ENCODE measurements at places on chromosomes 7 and 10. TPM values are rescaled to one million over a fixed set of nuclear protein-coding genes. Genes with fewer than 3 reads are reported as not detected.

Gene FAM180A
- total RNA-seq = 0.59 TPM

Gene EBF3
- 0.12 TPM for total RNA-seq

Gene COL26A1
- total RNA-seq = 0.27 TPM

Gene LRRC18
- not detected for total RNA-seq

Gene SPDYE1
- not detected for total RNA-seq

Gene RBM20
- total RNA-seq = 2.0 TPM

Gene ABLIM1
- 96.2 TPM for total RNA-seq

Gene WNT8B
- total RNA-seq = not detected

Gene EPDR1
- total RNA-seq = 8.0 TPM

- no peak for DNase-seq
Observed at GRCh38 chr10:62620491-62620890, 184.0 kb upstream of the ADO start.

- peak; percentile 21 for DNase-seq
Observed at GRCh38 chr10:43255634-43256431, 11.0 kb downstream of the RASGEF1A start.

DNA sequence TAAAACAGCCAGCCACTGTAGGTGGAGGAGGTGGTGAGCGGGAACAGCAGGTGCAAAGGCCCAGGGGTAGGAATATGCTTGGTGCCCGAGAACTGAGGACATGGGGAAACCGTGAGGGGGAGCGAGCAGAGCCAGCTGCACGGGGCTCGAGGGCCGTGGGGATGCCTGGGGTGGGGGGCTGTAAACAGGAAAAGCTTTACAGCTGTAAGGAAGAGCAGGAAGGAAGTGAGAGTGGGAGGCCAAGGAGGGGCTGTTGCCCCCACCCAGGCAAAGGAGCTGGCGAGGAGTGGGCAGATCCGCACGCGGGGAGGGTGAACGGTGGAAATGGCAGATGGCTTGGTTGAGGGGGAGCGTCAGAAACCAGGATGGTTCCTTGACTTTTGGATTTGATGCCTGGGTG is 34.4 kb downstream of the ZMIZ1 start:
- no peak for DNase-seq

DNA sequence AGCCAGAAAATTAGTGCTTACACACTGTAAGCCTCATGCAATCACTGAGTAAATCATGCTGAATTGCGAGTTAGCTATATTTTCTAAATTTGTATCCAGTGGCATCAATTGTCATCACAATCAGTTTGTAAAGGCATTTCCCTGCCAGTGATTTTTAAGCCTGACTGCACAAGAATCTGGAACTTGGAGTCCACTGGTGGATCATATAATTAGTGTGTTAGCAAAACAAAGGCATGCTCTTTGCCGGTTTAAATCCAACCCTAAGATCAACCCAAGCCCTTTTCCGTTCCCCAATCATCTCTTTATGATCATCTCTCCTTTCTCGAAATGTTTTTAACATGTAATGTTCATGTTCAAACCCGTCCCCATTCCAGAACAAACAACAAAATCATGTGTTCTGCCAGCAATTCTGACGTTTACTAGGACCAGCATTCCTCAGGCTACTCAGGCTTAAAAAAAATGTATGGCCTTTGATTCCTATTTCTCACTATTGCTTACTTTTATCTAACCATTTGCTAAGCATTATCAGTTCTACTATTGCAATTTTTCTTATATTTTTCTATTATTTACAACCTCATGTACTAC is 649.2 kb downstream of the SORCS1 start:
- DNase-seq = no peak

DNA sequence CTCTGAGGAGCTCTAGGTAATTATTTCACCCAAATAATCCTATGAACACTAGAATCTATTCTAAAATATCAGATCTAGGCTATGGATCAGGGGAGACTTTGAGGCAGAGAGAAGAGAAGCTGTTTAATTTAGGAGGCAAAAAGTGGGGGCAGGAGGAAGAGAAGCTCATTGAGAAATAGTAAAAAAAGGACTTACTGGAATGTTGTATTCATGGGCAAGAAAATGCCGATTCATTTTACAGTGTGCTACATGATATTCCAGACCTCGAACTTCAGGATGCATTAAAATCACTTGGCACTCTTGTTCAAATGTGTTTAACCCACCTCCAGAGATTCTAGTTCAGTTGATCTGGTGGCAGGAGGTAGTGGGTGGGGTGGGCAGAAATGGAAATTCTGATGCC is 109.5 kb upstream of the ITGB1 start:
- no peak for DNase-seq

DNA sequence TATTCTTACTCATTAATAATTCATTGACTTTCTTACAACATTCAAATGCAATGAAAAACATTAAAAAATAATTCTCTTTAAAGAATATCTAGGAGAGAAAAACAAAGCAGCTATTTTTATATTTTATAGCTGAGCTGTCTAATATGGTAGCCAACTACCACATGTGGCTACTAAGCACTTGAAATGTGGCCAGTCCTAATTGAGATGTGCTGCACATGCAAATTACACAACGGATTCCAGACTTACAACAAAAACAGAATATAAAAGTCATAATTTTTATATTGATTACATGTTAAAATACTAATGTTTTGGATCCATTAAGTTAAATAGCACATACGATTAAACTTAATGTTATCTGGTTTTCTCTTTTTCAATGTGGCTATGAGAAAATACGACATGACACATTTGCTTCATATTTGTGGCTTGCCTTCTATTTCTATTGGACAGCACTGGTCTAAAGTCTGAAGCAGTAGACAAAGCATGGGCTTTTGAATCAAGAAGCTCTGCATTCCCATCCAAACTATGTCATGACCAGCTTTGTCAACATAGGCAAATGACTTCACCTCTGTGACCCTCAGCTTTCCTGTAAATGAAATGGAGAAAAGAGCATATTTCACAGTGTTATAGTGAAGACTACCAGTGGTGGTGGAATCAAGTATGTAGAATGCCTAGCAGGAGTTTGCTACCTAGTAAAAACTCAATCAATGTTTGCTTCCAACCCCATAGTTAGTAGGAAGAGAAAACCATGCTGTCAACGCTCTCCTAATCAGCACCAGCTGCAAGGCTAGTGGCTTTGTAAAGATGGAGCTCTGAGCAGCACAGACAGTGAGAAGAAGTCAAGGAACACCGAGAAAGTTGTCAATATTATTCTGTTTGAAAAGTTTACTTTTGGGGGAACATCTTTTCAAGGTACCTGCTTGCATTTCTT is 37.1 kb upstream of the GDF10 start:
- no peak for DNase-seq

GRCh38 chr10:117884093-117884492 is 162.6 kb downstream of the RAB11FIP2 start:
- DNase-seq = no peak

DNA sequence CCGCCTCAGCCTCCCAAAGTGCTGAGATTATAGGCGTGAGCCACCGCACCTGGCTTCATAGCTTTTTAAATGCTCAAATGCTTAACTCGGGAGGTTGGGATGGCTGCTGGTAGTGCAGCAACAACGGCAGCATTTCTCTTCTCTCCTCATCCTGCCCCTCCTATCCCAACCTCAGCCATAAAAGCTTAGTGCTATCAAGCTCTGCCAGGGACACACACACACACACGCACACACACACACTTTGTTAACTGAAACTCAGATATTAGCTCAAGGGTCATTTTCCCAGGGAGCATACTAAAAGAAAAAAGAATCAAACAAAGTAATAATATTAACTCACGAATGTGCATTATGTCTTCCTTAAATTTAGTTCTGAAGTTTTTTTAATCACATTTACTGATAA is 63.0 kb upstream of the HPS1 start:
- no peak for DNase-seq

DNA sequence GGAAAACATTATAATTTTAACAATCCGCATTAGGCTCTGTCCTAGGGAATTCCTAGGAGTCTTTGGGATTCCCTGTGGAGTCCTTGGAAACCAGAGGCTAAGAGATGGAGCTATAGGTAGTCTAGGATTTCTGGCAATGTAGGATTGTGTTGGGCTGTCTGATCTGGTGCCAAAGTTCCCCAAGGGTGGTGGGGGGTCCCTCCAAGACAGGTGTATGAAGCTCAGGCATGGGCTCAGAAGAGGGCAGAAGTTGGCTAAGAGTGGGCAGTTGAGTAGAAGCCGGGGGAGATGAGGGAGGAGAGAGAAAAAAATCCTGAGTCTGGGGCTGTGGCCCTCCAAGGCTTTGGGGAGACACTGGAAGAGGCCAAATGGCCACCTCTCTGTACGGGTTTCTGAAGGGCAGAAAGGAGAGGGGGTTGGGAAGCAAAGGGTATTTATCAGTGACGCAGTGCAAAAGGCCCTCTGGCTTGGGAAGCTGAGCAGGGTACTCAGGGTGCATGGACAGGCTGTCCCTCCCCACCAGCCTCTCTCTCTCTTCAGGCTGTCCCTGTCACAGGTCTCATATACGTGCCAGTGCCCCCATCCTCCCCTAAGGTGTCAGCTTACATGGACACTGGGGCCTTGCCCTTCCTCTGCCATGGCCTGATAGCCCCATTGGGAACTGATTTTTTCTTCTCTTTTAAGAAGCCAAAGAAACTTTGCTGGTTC is 929 bp downstream of the HOXA6 start:
- no peak for DNase-seq

GRCh38 chr10:60963441-60964256 is 19.7 kb upstream of the RHOBTB1 start:
- no peak for DNase-seq

DNA sequence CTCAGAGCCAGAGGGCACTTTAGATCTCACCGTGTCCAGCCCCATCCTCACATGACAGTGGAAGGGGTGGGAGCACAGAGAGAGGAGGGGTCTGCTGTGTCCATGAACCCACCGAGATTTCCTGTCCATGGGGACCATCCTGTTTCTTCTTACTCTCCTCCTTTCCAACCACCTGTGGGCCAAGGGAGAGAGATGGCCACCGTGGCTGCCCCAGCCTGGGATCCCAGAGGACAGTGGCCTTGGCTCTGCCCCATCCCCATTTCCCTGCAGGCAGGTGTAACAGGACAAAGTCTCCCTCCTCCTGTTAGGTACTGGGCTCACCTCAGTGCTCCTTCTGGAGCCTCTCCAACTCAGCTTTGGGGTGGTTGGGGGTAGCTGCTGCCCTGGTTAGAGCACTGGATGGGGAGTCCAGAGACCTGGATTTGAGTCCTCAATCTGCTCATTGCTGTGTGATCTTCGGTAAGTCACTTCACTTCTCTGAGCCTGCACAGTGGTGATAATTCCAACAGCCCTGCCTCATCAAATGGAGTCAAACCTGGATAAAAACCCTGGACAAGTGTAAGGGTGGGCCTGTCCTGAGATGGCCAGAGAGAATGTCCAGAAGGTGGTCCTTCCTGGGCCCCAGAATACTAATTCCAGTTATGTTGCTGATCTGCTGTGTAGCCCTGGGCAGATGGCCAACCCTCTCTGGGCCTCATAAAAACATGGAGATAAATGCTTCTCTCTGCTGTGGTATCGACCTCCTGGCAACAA is 17.8 kb upstream of the PCBD1 start:
- no peak for DNase-seq

DNA sequence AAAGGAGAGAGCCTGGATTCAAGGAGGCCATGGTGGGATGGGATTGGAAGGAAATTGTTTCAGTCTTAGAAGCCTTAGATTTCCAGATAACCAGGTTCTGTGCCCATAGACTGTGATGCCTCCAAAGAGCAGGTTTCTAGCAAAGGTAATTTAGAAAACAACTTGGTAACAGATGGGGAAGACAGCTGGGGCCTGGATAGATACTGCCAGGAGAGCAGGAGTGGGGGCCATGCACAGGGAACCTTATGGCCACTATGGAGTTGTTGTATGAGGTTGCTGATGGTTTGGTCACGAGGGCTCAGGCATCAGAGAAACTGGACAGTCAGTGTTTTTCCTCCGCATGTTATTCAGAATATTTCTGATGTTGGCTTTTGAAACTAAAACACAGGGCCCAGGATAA is 901.9 kb downstream of the LRMDA start:
- DNase-seq = no peak

DNA sequence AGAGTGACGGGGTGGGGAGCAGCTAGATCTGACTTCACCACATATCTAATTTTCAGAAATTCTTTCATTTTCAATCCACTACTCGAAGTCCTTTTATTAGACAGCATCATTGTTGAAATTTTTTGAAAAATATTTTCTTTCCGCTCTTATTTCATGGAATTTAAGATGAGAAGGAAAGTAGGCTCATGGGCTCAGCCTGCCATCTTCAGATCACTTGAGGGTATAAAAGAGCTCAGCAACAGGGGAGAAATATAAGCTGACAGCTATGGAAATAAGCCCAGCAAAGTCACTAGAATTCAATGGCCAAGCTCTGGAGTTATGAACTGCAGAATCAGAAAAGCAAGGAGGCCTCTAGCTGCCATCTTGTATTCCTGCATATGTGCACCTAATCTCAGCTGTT is 389.1 kb downstream of the XPNPEP1 start:
- no peak for DNase-seq

DNA sequence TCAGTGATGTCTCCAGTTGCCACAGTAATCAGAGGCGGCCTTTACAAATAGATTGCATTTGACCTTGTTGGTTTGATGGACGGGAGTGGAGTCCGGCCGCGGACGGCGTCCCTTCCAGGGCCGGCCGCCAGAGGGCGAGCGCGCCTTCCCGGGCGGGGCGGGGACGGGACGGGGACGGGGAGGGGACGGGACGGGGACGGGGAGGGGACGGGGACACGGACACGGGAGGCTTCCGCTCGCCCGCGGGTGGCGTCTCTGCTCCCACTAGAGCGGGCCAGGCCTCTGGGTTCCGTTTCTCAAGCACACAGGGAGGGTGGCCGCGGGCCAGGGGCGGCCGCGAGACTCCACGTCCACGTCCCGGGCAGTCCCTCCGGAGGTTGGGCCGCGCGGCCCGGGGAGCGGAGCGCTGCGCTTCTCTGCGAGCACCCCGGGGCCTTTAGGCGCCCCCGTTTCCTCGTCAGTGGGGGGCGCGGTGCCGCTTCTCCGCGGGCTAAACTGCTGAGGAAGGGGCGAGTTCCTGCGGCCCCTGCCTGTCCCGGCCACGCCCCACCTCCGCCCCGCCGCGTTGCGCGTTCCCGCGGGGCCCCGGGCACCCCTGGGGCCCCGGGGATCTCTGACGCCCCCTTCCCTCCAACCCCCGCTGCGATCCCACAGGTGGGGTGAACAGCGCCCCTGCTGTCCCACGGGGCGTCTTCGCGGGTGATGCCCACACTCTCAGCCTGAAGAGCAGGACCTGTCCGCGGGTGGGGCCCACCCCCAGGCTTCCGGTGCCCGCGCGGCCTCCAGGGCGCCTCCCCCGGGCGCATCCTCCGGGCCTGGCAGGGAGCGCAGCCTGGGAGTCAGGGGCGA is 84.2 kb upstream of the MKI67 start:
- DNase-seq = peak; percentile 32

GRCh38 chr10:29681676-29682448 is 47.1 kb upstream of the SVIL start:
- DNase-seq = no peak

DNA sequence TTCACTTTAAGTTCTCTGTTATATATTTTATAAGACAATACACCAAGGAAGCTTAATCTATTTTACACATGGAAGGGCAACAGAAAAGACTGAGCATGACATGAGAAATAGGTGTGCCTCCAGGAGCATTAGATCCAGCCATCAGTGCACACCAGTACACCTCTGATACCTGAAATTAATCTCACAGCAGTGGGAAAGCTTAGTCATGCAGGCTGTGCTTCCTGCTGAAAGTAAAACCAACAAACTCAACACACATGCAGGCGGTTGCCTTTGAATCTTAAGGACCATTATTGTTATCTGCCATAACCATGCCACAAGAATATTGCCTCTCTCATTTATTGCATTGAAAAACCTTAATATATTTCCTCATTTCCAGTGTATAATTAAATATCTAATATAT is 16.4 kb upstream of the ANKRD30A start:
- no peak for DNase-seq

All from HCT116 (cell line).